Activated naive CD4-positive, alpha-beta T cell treated with Interleukin-2 at 50 U/mL for 16 hours (primary cell): ENCODE measurements at places on chromosomes 11 and 22.

GRCh38 chr11:126408901-126409619, 53.6 kb downstream of the ST3GAL4 start:
- no peak for DNase-seq

DNA sequence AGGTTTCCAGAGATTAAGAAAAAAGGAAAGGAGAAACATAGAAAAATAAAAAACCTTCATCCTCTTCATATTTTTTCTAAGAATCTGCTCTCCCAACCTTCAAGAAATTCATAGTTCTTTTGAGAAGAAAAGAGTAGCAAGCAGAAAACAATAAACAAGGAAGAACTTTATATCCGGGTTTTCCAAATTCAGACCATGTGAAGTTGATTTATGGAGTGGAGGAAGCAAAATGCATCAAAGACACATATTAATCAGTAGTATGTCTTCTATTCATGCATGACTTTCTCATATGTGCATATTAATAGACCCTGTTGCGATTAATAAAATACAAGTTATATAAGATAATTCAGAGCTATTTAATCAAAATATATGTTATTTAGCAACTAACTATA, 20.5 kb upstream of the CTSC start:
- DNase-seq = no peak

- DNase-seq = no peak
Observed at GRCh38 chr11:69140635-69141034, 15.1 kb upstream of the SMIM38 start.

- no peak for DNase-seq
Observed at GRCh38 chr11:2932850-2933251, 3.6 kb upstream of the PHLDA2 start.

DNA sequence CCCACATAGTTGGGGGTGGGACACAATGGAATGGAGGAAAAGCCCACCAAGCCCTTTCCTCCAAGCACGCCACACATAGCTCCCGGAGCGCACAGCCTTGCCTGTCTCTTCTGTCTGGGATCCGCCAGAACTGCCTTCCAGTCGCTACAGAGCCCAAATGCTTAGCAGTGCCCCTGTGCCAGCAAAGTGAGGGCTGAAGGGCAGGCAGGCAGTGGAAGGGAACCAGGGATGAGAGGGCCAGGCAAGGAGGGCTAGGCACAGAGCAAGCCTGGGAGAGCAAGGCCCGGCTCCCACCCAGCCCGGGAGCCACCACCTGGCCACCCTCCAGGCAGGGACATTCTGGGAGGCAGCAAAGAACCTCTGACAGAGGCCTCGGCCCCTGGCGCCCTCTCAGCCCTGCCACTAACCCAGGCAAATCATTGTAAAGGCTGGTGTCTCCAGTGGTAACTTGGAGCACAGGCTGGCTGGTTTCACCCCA, 32.5 kb downstream of the PPP2R1B start:
- no peak for DNase-seq

DNA sequence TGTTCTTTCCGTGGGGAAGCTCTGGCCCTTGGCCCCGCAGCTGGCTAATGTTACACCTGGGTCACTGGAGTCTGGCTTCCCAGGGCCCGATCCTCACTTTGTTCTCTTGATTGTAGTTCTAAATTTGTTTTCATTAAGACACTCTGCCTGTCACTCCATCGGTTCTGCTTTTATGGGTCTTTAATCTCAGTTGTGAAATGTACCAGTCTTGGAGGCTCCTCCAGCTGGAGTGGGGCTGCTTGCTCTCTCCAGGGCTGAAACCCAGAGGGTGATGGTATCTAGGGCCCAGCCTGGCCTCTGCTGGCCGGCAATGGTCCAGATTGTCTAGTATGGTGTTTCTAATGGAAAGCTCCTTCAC, 352.9 kb downstream of the TENM4 start:
- no peak for DNase-seq

DNA sequence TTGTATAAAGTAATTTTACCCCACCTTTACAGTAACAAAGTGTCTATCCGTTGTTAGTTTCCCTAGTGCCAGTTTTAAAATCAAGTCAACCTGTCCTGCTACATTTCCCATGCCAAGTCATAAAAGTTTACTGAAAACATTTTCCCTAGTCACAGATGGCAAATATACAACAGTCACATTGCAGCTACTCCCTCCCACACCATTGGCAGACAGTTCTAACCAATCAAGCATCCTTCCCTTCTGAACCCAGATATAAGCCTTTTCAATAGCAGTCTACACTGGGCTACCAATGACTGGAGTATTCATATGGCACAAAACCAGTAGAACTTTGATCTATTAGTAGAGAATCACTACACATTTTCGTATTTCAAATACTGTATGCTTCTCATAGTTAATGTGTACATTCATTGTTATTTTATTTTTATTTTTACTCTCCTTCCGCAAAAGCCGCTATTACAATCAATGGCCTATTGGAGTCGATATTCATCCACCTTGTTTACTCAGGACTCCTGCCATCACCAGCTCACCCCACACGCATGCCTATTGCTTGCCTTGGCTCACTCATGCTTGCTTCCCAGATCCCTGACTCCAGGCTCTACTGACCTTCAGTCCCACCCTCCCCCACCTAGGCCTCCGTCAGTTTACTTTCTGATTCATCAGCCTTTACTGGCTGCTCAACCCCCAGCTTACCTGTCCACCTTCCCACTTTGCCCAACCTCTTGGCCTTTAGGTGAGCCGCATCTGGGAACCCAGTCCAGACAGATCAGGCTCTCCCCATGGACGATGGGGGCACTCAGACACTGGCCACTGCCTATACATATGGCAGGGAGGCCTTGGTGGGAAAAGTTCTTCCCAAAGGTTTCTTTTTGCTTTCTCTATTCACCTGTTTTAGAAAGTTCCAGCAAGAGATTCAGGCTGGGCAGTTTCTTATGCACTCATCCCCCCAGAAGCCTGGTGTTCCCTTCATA, 408.4 kb downstream of the SOX6 start:
- DNase-seq = no peak

DNA sequence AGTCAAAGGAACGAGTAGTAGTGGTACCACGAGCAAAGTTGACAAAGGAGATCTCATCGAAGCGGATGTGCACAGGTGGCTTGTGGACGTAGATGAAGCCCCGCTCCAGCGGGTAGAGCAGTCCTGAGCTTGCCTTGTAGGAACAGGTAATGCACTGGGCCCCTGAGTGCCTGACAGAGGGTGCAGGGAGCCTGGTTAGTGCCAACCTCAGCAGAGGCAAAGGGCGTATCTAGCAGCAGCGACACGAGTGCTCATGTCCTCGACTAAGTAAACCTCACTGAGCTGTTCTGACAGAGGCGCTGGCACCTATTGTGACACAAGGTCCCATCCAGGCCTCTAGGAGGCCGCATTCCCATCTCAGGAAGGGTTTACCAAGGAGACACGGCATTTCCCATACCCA, 4.0 kb downstream of the SSRP1 start:
- no peak for DNase-seq

DNA sequence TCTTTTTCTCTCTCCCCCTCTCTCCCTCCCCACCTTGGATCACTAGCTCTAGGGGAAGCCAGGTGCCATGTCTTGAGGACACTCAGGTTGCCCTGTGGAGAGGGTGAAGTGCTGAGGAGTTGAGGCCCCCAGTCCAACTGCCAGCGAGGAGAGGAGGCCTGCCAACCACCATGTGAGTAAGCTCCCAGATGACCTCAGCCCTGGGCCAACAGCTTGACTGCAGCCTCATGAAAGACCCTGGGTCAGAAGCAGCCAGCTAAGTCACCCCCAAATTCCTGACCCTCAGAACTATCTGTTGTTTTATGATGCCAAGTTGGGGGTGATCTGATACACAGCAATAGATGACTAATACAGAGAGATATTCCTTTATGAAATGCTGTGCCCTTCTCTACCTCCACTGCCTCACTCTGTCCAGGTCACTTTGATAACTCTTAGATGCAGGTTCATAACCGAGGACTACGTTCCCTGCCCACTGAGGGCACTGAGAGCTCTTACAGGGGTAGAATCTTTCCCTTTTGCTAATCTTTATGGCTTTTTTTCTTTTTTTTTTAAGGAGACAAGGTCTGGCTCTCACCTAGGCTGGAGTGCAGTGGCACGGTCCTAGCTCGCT, 8.0 kb downstream of the ARFGAP3 start:
- DNase-seq = no peak

- no peak for DNase-seq
Observed at GRCh38 chr11:85755285-85755684, 55.7 kb downstream of the SYTL2 start.

DNA sequence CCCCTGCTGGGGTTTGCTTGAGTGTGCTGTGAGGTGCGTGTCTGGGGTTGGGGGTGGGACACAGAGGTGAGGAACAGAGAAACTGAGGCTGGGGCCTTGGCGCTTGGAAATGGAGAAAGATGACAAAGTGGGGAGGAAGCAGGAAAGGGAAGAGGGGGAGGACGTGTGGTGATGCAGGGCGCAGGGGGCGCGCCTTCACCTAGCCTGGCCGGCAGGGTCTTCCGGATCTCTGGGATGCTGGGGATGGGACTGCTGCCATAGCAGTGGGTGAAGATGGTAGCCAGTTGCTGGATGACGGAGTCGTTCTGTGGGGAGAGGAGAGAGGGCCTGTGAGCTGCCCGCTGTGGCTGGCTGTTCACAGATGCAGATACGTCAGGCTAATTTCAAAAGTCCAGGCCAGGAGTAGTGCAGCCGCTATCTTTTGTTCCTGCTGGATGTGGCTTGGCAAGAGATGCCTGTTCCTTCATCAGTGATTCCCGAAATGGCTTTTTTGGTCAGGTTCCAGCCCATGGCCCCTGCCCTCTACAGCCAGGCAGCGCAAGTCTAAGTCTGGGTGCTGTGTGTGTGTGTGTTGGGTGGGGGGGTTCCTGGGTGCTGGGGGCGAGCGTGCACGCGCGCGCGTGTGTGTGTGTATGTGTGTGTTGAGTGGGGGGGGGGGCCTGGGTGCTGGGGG, 54.8 kb downstream of the NAT10 start:
- no peak for DNase-seq

DNA sequence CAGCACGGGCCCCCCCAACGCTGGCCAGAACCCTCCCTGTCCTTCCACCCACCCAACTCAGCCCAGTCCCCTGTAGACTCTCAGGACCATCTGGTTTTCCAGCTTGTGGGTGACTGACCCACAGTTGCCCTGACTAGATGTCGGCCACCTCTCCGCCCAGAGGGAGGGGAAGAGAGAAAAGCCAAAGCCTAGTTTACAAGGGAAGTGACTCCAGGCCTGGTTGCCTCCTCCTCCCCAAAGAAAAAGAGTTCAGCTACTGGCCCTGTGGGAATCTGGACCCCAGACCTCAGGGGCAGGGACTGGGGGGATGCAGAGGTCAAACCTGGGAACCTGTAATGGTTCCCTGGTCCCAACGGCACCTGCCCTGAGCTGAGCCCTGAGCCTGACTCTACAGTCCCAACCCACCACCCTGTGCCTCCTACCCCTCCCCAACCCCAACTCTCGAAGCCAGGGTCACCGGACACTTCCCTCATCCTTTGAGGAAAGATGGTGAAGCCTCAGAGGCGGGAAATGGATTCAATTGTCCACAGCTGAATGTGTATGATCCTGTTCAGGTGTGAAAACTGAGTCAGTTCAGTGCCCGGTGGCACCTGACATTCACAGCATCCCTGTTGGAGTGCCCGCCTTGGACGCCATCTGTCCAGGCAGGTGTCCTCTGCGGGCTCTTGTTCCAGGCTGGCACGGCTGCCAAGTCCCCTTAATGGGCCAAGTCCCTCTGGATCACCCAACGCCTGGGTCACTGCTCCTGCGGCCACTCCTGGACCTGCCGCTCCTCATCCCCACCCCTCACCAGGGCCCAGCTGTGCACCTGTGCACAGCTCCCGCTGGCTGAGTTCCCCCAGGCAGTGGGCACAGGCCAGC, 21.0 kb upstream of the WNT7B start:
- DNase-seq = no peak

DNA sequence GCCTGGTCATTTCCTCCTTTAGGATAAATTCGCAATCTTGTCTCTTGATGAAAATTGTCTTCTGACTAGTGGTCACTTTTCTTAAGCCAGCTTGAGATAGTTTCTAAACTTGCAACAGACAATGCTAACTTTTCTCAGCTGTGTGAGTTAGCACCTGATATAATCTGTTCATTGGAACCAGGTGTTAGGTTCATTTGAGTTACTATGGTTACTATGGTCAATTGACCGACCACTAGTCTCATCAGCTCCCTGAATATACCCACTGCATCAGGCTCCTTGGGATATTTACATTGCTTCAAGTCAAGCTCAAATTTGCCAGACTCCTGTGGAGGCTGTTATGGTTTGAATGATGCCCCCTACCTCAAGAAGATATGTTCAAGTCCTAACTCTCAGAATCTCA, 54.5 kb downstream of the SC5D start:
- DNase-seq = no peak

GRCh38 chr22:29375398-29376076, 12.8 kb downstream of the AP1B1 start:
- DNase-seq = no peak

- DNase-seq = no peak
Observed at GRCh38 chr22:30212363-30212995, 34.1 kb downstream of the LIF start.

- no peak for DNase-seq
Observed at GRCh38 chr22:20424568-20424931, 13.1 kb downstream of the SCARF2 start.

GRCh38 chr11:92979176-92979575, 9.7 kb downstream of the MTNR1B start:
- no peak for DNase-seq

GRCh38 chr11:134040386-134041302, 28.2 kb upstream of the JAM3 start:
- DNase-seq = no peak

- no peak for DNase-seq
Observed at GRCh38 chr11:61146416-61146815, 14.8 kb downstream of the VPS37C start.

- no peak for DNase-seq
Observed at GRCh38 chr11:67179892-67180490, 60.9 kb downstream of the KDM2A start.

GRCh38 chr22:19995611-19996339, 20.8 kb downstream of the ARVCF start:
- DNase-seq = no peak

DNA sequence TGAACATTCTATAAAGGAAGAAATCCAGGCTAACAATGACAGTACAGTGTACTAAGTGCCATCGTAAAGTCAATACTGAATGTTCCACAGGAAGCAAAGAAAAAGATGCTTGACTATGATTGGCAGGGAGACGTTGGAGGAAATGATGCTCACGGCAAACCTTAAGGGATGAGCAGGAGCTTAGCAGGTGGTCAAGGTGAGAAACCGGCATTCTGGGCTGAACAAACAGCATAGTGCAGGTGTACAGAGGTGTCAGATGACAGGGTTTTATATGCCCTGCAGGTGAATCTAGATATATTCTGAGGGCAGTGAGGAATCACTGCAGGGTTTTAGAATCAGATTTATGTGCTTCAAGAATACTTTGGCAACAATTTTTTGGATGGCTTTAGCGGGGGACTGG, 85.3 kb upstream of the HEPHL1 start:
- no peak for DNase-seq
